ENCODE measurements at places on chromosomes 6 and 20. TPM values are rescaled to one million over a fixed set of nuclear protein-coding genes. Genes with fewer than 3 reads are reported as not detected.

- H3K27ac ChIP-seq, result no peak overlapping the region
- H3K4me3 ChIP-seq, result no peak overlapping the region
- no peaks in the 10 kb centered on the region for H3K4me1 ChIP-seq
- no peaks in the 10 kb centered on the region for H3K36me3 ChIP-seq
These were observed 146.7 kb downstream of the PLCB4 start for GRCh38 chr20:9215539-9215938.

DNA sequence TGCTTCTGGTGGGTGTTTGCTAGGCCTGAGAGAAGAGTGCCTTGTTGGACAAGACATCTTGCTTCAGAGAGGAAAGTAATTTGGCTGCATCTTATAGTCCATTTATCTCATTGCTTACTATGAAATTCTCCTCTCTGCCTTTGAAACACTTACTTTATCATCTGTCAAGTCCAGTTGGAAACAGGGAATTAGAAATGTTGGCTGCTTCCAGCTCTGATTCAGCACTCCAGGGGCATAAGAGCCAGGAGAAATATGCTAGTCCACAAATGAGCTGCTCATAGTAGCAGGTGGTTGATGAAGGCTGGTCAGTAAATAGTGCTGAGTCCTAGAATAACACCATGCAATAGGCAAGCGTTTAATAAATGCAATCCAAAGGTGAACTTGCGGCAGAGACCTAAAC lies 227.1 kb downstream of the SLC35F1 start:
- H3K4me3 ChIP-seq, result no peak overlapping the region
- H3K27ac ChIP-seq, result no peak overlapping the region
- DNase-seq, result no peak
- no peaks in the 10 kb centered on the region for H3K27me3 ChIP-seq

- no peaks in the 10 kb centered on the region for H3K36me3 ChIP-seq
- H3K27me3 ChIP-seq, result no peaks in the 10 kb centered on the region
- DNase-seq, result no peak
- H3K4me3 ChIP-seq, result no peak overlapping the region
These were observed 87.8 kb downstream of the SLC22A3 start for GRCh38 chr6:160435935-160436334.

DNA sequence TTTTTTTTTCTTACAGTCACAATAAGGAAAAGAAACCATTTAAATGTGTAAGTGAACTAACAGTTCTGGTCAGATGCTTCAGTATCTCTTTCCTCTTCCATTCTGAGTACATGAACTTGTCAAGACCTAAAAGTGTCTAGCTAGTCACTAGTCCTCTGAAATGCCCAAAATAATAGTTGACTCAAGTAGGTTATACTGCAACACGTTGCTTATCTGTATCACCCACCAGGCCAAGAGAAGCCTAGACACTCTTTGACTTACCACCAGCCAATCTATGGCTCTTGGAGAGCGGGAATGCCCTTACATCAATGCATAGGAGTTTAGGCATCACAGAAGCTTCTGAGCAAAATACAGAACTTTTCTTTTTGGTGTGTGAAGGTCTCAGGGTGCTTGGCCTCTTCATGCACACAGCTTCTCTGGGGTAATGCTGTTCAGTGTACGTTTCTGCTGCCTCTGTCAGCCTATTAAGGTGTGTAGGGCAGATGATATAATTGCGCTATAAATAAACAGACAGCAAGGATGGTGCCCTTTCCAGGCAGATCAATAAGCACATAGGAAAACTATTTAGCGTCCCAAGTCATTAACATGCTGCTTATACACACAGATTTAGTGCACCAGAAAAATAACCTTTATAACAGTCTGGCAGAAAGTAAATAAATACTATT lies 7.8 kb upstream of the GFOD1 start:
- H3K4me3 ChIP-seq, result no peak overlapping the region
- no peaks in the 10 kb centered on the region for H3K36me3 ChIP-seq
- no peak for DNase-seq
- no peaks in the 10 kb centered on the region for H3K27me3 ChIP-seq

DNA sequence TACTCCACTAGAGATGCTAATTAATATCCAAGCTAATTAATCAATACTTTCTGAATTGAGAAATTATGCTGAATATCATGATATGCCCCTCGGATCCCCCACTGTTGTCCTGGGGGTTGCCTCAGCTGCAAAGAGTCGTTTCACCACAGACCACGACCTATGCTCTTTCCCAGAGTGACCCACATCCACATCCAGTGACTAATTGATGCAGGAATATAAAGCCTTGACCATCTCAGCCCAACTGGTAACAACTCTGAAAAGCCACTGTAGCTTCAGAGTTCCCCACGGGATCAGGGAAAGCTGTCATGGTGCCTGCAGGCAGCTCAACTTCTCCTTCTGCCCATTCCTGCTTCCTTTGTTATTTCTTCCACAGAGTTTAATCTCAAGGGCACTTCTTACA lies 116.9 kb downstream of the RWDD2A start:
- no peak overlapping the region for H3K4me3 ChIP-seq
- no peaks in the 10 kb centered on the region for H3K27me3 ChIP-seq
- no peak overlapping the region for H3K27ac ChIP-seq
- H3K4me1 ChIP-seq, result no peaks in the 10 kb centered on the region
- H3K36me3 ChIP-seq, result peaks cover 6% of the 10 kb centered on the region

Gene LKAAEAR1
- total RNA-seq, result not detected

GRCh38 chr20:37329481-37330165 lies 16.3 kb upstream of the SRC start:
- DNase-seq, result no peak
- no peak overlapping the region for H3K4me3 ChIP-seq
- H3K4me1 ChIP-seq, result peaks cover 14% of the 10 kb centered on the region
- H3K27ac ChIP-seq, result no peak overlapping the region
- no peaks in the 10 kb centered on the region for H3K36me3 ChIP-seq

Gene ZNF334
- 1.1 TPM for total RNA-seq

Gene TGM3
- total RNA-seq, result 1,326 TPM

- H3K27ac ChIP-seq, result no peak overlapping the region
- DNase-seq, result no peak
- H3K4me1 ChIP-seq, result no peaks in the 10 kb centered on the region
- no peaks in the 10 kb centered on the region for H3K36me3 ChIP-seq
- no peak overlapping the region for H3K4me3 ChIP-seq
These were observed 9.3 kb downstream of the PREX1 start for GRCh38 chr20:48818481-48818987.

Gene LSM2
- 70.8 TPM for total RNA-seq

GRCh38 chr6:1858196-1858595 lies 248.5 kb downstream of the FOXC1 start:
- no peak overlapping the region for H3K4me3 ChIP-seq
- H3K36me3 ChIP-seq, result no peaks in the 10 kb centered on the region
- no peaks in the 10 kb centered on the region for H3K27me3 ChIP-seq
- H3K4me1 ChIP-seq, result peaks cover 18% of the 10 kb centered on the region
- H3K27ac ChIP-seq, result no peak overlapping the region
- no peak for DNase-seq

DNA sequence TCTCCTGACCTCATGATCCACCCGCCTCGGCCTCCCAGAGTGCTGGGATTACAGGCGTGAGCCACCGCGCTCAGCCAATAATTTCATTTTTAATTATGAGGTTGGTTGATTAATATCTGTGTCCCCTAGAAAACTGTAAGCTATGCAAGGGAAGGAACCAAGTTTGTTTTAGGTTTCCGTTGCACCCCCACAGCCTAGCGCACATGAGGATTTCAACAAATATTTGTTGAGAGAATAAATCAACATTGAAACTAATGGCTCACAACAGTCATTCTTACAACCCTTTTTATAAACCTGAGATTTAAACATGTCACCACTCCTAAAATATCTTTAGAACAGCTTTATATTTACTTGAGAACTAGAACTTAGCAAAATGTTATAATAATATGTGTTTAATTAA lies 114.0 kb upstream of the CARMIL1 start:
- no peak overlapping the region for H3K4me3 ChIP-seq
- no peaks in the 10 kb centered on the region for H3K36me3 ChIP-seq
- H3K27ac ChIP-seq, result no peak overlapping the region
- H3K4me1 ChIP-seq, result no peaks in the 10 kb centered on the region

DNA sequence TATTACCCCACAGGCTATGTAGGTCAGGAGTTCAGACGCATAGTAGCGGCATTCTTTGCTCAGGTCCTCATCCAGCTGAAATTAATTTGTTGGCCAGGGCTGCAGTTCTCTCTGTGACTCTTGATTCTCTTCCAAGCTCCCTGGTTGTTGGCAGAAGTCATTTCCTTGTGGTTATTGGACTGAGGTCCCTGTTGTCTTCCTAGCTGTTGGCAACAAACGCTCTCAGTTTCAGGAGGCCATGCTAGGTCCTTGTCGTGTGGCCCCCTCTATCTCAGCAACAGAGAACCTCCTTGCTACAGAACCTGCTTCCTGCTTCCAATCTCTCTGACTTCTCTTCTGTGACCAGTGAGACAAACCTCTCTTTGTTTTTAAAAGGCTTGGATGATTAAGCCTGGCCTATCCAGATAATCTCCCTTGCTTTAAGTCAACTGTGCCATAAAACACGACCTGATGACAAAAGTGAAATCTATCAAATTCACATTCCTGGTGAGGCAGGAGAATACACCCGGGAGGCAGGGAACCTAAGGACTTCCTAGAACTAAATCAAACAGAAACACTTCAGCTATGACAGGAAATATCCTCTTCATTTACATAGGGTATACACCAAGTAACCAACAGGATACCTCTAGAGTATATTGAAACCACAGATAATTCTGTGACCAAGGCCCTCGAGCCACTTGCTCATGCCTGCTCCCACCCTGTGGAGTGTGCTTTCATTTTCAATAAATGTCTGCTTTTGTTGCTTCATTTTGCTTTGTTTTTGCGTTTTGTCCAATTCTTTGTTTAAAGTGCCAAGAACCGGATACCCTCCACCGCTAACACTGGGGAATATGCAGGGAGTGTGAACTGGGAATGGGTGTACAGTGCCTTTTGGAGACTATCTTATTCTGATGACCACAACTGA lies 196.0 kb downstream of the BTBD3 start:
- DNase-seq, result no peak
- H3K27ac ChIP-seq, result no peak overlapping the region
- no peaks in the 10 kb centered on the region for H3K27me3 ChIP-seq
- no peaks in the 10 kb centered on the region for H3K36me3 ChIP-seq
- no peak overlapping the region for H3K4me3 ChIP-seq

Gene CALHM4
- not detected for total RNA-seq

Gene FAM83C
- total RNA-seq, result 29.5 TPM

Gene C6orf118
- total RNA-seq, result not detected

DNA sequence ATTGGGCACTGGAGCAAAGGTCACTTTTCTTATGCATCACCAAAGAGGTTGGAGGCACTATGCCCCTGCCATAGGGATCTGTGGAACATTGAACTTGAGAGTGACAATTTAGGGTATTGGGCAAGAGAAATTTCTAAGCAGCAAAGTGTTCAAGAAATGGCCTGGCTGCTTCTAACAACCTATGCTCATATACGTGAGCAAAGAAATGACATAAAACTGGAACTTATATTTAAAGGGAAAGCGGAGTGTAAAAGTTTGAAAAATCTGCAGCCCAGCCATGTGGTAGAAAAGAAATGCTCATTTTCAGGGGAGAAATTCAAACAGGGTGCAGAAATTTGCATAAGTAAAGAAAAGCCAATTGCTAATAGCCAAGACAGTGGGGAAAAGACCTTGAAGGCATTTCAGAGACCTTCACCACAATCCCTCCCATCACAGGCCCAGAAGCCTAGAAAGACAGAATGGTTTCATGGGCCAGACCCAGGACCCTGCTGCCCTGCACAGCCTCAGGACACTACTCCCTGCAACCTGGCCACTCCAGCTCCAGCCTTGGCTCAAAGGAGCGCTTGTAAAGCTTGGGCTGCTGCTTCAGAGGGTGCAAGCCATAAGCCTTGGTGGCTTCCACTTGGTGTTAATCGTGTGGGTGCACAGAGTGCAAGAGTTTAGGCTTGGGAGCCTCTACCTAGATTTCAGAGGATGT lies 24.4 kb downstream of the NCR2 start:
- H3K4me3 ChIP-seq, result no peak overlapping the region
- DNase-seq, result no peak
- H3K4me1 ChIP-seq, result no peaks in the 10 kb centered on the region

Gene PMEPA1
- 0.95 TPM for total RNA-seq

Gene GJA1
- 73.1 TPM for total RNA-seq

DNA sequence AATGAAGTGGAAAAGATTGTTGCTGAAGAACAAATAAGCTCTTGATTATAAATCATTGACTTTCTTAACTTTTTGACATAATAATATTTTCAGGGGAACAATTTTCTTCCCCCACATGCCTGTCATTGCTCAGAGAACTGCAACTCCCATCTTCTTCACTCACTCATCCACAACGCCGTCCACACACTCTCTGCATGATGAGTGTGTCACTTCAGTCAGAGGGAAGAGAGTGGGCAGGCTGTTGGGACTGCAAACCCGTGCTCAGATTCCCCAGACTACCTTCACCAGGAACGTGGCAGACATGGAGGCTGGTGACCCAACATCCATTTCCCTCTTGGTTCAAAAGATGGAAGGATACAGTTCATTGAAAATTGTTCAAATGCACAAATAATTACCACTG lies 650.8 kb downstream of the PRKN start:
- H3K27ac ChIP-seq, result no peak overlapping the region
- no peaks in the 10 kb centered on the region for H3K36me3 ChIP-seq
- no peaks in the 10 kb centered on the region for H3K4me1 ChIP-seq
- H3K4me3 ChIP-seq, result no peak overlapping the region
- H3K27me3 ChIP-seq, result no peaks in the 10 kb centered on the region

GRCh38 chr6:131740161-131740560 lies 29.3 kb upstream of the CTAGE9 start:
- no peak for DNase-seq
- no peak overlapping the region for H3K27ac ChIP-seq
- H3K36me3 ChIP-seq, result no peaks in the 10 kb centered on the region
- no peak overlapping the region for H3K4me3 ChIP-seq
- no peaks in the 10 kb centered on the region for H3K4me1 ChIP-seq
- H3K27me3 ChIP-seq, result no peaks in the 10 kb centered on the region

GRCh38 chr6:19759117-19759880 lies 77.9 kb upstream of the ID4 start:
- no peaks in the 10 kb centered on the region for H3K4me1 ChIP-seq
- no peaks in the 10 kb centered on the region for H3K27me3 ChIP-seq
- H3K36me3 ChIP-seq, result no peaks in the 10 kb centered on the region
- no peak overlapping the region for H3K4me3 ChIP-seq
- H3K27ac ChIP-seq, result no peak overlapping the region

GRCh38 chr20:8039042-8039441 lies 19.5 kb upstream of the TMX4 start:
- no peaks in the 10 kb centered on the region for H3K4me1 ChIP-seq
- H3K27me3 ChIP-seq, result no peaks in the 10 kb centered on the region
- no peak overlapping the region for H3K27ac ChIP-seq

Gene BPIFB4
- total RNA-seq, result not detected

Measured in esophagus squamous epithelium (tissue), 5 donors.